ENCODE measurements at places on chromosomes 1 and 21.
A peak's percentile ranks its signal among the peaks of the same experiment; 100 is the strongest.

GRCh38 chr1:15731735-15732685 lies 4.0 kb upstream of the SLC25A34 start:
- no peak for DNase-seq

GRCh38 chr1:205077158-205077933 lies 6.9 kb downstream of the TMEM81 start:
- DNase-seq = no peak

- DNase-seq = no peak
These were observed 68.3 kb upstream of the TARDBP start for GRCh38 chr1:10943991-10944730.

GRCh38 chr1:56543783-56544612 lies 35.4 kb downstream of the PLPP3 start:
- no peak for DNase-seq

- no peak for DNase-seq
These were observed 95.2 kb downstream of the NPHP4 start for GRCh38 chr1:5896706-5897660.

GRCh38 chr1:181482001-181482430 lies 1.3 kb upstream of the CACNA1E start:
- DNase-seq = no peak

GRCh38 chr1:234913278-234913649 lies 215.4 kb downstream of the TOMM20 start:
- DNase-seq = no peak

- no peak for DNase-seq
These were observed 124.0 kb downstream of the GPATCH2 start for GRCh38 chr1:217506878-217507277.

DNA sequence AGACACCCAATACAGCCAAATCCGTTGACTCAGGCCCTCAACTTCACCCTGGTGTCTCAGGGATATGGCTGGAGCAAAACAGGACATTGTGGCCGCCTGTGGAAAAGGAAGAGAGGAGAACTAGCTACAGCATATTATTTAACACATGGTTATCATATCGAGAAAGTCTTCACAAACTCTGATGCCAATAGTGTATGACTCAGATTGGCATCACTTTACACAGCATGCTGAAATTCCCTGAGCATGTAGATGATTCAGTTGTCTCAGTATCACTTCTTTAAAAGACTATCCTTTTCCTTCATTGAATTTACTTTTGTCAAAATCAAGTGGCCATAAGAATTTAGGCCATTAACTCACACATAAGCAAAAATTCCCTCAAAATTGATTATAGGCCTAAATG lies 20.1 kb downstream of the HSD3B2 start:
- DNase-seq = no peak

GRCh38 chr1:51843948-51844347 lies 34.6 kb downstream of the NRDC start:
- DNase-seq = peak; percentile 3

GRCh38 chr1:24782689-24783088 lies 37.4 kb downstream of the CLIC4 start:
- no peak for DNase-seq

DNA sequence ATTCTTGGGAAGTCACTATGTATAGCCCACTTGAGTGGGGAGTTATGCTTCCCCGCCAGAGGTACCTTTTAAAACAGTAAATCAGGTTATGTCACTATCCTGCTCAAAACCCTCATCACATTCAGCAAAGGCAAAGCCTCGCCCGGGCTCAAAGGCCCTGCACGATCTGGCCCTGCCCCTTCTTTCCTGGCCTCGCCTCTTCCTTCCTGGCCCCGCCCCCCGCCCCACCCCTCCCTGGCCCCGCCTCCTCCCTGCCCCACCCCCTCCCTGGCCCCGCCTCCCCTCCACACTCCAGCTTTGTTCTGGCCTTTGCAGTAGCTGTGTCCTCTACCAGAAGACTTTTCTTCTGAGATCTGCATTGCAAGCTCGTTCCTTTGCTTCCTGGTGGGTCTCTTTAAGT lies 6.6 kb downstream of the LDLRAD2 start:
- peak; percentile 20 for DNase-seq

DNA sequence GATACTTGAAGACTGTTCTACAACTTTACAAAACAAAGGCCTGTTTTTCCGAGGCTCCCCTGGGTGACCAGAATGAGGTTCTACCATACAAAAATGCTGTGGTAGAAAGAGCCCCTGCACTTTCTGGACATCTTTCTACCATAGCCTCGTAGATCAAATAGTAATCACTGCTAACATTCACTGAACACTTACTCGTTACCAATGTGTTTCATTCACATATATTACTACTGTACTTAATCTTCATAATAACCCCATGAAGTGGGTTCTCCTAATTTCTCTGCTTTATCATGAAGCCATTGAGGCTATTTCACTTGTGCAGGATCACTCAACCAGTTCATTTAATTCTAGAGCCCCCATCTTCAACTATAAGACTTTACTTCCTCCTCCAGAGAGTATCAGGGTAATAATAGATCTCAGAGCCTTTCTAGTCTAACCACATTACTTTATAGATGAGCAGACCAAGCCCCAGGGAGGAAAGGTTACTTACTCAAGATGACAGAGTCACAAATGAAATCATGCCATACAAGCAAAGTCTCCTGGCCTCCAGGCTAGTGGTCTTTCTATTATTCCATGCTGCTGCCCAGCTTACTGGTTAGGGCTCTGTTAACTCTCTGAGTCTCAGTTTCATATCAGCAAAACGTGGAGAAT lies 46.7 kb upstream of the OSBPL9 start:
- DNase-seq = no peak

DNA sequence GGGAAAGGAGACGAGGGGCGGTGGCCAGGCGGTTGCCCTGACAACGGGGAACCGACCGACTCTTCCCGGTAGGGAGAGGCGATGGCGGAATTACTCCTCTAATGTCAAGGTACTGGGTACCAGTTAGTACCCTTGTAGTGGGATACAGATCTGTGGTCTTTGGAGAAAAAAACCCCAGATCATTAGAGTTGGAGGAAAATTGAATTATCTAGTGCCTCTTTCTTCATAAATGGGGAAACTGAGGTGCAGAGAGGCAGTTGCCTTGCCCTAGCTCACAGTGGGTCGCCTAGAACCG lies 545 bp upstream of the PEF1 start:
- DNase-seq = no peak

DNA sequence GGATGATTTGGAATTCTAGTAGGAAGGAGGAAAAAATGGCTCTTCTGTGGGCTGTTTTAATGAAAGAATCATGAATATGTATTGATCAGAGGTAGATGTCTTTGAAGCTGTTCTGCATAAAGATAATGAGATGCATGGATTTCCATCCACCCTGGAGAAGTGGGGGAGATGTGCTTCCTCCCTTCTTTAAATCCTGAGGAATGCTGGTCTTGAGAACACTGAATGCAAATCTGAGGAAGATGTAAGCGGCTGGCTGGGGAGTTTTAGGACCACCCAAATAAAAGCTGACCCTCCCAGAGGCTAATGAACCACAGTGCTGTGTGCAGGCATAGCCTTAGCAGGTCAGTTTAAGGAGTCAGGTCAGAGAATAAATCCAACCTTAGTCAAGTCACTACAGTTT lies 37.3 kb downstream of the ZMYND12 start:
- no peak for DNase-seq

- DNase-seq = no peak
These were observed 287.1 kb downstream of the LTN1 start for GRCh38 chr21:28705616-28706015.

- no peak for DNase-seq
These were observed 108.8 kb downstream of the CHD1L start for GRCh38 chr1:147351140-147351835.

GRCh38 chr1:53583021-53583867 lies 124.0 kb downstream of the DMRTB1 start:
- no peak for DNase-seq

DNA sequence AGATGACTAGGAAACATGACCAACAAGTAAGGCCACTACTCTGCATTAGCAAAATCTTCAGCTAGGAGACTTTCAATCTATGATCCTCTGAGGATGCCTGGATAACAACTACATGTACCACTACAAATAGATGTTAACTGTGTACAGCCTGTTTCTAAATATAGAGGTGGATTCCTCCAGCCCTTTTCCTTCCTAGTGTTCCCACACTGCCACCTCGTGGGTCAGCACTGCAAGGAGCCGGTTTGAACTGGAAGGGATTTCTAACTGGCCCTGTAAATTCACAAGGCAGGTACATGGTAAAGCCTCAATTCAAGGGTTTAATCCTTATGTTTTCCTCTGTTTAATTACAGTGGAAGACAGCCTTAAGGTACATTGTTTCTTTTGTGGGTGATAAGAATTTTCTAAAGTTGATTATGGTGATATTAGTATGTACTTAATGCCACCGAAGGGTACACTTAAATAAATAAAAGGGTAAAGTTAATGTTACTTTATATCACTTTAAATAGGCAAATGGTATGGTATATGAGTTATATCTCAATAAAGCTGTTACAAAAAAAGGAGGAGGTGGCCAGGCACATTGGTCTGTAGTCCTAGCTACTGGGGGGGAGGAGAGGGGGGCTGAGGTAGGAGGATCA lies 14.4 kb downstream of the SMYD3 start:
- no peak for DNase-seq

DNA sequence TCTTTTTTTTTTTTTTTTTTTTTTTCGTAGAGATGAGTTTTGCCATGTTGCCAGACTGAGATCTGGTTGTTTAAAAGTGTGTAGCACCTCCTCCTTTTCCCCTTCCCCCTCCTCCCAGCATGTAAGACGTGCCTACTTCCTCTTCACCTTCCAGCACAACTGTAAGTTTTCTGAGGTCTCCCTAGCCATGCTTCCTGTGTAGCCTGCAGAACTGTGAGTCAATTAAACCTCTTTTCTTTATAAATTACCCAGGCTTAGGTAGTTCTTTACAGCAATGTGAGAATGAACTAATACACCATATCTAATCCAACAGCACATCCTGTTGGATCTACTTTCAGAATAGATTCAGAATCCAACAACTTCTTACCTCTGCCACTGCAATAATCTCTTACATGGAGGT lies 111.1 kb downstream of the CLIC6 start:
- no peak for DNase-seq

DNA sequence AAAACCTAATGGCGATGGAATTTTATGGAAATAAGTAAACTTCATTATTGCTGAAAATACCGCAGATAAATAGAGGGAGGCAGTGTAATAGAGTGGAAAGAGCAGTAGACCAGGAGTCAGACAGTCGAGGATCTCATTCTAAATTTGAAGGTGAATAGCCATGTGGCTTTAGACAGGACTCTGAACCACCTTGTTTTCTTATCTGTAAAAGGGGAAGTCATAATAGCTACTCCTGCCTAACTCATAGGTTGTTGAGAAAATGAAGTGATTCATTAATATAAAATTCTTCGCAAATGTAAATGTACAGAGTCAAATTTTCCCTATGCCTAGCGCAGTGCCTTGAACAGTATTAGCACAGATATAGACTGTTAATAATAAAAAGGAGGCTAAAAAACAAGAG lies 14.8 kb downstream of the RPS6KC1 start:
- DNase-seq = no peak

- DNase-seq = no peak
These were observed 15.4 kb upstream of the DDR2 start for GRCh38 chr1:162616848-162617247.

DNA sequence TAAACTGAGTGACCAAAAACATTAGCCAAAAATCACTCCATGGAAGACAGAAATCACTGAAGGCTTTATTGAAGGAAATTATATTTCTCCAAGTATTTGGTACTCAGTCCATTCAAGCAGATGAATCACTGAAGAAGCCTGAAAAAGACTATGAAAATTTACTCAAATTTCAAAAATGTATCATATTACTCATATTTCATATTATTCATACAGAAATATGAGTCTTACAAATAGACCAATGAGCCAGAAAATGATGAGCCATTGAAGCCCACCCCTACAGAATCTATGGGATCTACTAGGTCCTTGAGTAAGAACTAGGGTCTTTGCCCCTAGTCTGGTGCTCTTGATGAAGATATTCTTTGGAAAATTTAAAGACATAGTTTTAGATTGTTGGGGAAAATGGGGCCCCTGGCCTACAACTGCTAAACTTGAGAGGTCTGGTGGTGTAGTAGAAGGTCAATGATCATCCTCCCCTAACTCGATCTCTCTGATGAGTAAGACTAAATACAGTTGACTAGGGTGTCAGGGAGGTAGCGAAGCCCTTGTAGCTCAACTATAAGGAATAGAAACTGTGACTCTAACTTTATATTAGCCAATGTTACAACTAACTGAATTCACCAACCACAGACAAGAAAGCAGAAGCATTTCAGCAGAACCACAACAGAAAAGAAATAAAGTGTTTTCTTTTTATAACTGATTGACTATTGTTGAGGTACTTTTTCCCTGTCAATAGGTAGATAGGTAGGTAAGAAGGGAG lies 81.0 kb downstream of the NOTCH2 start:
- DNase-seq = no peak

DNA sequence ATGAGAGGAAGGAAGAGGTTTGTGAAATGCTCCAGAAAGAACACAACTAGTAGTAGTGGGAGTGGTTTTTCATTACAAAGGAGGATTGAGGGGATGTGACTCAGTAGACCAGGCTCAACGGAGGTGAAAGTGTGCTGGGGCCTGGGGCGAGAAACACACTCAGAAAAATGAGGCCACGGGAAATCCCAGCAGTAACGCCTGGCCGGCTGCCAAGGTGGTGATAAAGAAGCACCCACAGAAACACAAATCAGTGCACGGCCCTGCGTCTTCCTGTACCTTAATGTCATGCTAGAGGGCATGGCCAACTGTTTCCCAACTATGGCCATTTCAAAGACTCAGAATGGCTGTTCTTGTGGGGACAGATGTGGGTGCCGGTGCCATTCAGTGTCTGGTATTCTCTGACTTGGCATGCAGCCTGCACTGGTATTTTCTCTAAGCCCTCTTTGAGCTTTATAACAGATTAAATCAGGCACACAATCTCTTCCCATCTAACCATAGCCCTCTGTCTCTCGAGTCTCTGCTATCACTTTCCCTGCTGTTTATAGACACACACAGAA lies 38.2 kb downstream of the URB2 start:
- DNase-seq = peak; percentile 76

DNA sequence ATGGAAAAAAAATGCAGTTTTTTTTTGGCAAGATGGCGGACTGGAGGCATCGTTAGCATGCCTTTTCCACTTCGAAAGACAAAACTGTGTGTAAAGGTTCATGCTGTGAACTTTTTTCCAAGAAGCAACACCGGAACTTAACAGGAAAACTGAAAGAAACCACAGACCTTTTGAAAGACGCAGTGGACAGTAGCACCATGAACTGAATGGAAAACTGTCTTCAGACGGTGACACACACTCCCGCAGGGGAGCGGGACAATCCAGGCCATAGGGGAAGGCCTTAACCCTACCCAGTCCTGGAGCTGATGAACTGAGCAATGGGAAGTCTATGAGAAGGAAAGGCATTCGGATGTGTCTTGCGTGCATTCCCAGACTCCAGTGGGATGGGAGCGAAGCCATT lies 54.9 kb downstream of the NEK7 start:
- DNase-seq = no peak

GRCh38 chr1:195218428-195219212 lies 1389.6 kb downstream of the KCNT2 start:
- no peak for DNase-seq

Data from stimulated activated CD8-positive, alpha-beta memory T cell treated with anti-CD3 and anti-CD28 coated beads, Interleukin-2, amount 100 ng/mL, for 48 hours (primary cell).